ENCODE measurements at places on chromosomes 1 and 21.

DNA sequence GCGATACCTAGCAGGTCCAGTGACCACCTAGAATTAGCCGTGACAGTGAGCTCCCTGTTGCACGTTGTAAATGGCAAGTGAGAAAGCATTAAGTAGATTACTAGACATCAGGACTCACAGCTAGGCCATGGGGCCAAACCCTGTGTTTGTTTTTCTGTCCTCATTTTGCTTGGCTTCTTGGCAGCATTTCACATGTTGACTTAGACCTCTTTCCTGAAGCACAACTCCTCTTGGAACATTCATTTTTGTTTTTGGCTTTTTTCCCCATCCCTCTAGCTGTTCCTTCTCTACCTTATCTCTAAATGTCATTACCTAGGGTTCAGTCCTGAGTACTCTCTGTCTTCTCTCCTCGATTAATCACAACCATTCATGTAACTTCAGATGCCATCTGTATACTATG, 16.9 kb upstream of the PTPN14 start:
- no peak for DNase-seq

DNA sequence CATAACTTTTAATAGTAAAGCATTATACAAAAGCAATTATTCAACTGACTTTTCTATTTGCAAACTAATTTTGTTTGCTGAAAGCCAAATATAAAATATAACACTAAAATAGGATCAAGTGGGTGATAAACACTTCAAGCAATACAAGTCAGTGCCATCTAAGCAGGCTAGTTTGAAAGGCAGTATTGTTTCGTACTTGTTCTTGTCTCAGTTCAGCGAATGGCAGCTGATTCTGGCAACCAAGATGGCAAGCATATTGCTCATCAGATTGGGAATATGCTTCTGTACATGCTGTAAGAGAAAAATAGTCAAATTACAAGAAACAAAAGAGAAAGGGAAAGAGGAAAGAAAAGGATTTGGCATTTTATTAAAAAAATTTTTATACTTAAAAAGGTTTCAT, 7.5 kb downstream of the TMEM59 start:
- no peak for DNase-seq

DNA sequence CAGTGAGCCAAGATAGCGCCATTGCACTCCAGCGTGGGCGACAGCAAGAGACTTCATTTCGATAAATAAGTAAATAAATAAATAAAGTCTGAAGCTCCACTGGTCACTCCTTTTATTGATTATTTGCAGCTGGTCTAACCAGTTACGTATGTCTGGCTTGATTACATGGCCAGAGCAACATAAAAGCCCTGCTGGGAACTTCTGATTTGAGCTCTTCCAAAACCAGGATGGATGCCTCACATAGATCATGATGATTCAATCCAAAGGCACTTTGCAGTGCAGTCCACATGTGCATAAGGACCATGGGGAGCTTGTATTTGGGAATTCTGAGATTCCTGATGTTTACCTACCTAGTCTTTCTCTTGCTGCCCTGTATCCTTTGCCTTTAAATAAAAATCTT, 24.0 kb downstream of the NSUN4 start:
- DNase-seq = no peak

DNA sequence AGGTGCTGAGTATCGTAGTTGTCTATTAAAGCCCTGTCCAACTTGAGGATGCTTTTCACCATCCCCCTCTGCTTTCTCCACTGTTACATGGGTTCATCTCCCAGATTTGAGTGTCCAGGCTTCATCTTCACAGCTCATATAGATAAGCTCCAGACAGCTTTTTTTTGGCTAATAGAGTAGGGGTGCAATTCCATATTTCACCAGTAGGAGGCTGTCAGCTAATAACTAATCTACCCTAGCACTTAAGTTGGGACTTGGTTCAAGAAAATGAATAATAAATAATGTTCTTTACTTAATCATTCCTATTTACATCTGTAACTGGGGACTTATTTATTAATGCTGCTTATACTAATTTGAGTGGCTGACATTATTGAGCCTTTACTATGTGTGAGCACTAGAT, 124.5 kb downstream of the IGSF21 start:
- DNase-seq = no peak

- DNase-seq = no peak
These were observed 115.2 kb downstream of the LAMC2 start for GRCh38 chr1:183301239-183301638.

DNA sequence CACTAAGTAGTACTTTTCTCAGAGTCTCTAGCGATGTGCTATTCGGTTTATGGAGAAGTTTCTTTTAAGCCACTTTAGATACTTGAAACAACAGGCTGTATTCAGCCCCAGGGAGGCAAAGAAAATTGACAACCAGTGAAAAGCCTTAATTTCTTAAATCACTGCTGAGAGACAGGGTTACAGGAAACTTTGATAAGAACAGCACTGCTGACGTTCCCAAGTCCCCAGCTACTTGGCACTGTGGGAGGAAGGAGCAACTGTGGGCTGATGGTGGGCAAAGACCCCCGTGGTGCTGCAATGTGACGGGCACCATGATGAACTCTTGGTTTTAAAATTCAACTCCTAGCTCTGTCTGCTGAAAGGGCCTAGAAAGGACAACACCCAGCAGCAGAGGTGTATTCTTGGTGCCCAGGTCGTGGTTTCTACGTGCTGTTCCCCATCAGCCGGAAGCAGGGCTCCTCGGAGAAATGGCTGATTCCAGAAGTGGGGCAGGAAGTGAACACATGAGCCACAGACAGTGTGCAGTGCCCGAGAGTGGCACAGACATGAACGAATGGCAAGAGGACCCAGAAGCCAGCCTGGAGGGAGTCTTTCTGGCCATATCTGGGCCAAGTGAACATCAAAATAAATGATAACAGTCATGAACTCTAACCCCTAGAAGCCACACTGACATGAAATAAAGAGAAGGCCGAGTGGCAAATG, 5.3 kb downstream of the PTTG1IP start:
- DNase-seq = peak; percentile 31

DNA sequence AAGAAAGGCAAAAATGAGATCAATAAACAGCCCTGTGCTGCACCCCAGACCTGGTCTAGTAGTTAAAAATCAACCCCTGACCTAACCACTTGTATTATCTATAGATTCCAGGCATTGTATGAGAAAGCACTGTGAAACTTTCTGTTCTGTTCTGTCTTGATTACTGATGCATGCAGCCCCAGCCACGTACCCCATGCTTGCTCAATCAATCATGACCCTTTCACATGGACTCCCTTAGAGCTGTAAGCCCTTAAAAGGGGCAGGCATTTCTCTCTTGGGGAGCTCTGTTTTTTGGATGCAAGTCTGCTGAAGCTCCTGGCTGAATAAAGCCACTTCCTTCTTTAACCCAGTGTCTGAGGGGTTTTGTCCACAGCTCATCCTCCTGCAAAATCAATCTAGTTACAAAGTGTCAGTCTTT, 24.2 kb upstream of the CD34 start:
- no peak for DNase-seq

All from activated T-cell treated with anti-CD3 and anti-CD28 coated beads for 24 hours (primary cell).